Naive thymus-derived CD4-positive, alpha-beta T cell (primary cell): ENCODE measurements at places on chromosomes 12 and 14. TPM values are rescaled to one million over a fixed set of nuclear protein-coding genes. Genes with fewer than 3 reads are reported as not detected.

GRCh38 chr14:42070031-42070430 lies 463.4 kb downstream of the LRFN5 start:
- DNase-seq = no peak
- H3K4me1 ChIP-seq = no peaks in the 10 kb centered on the region
- H3K27ac ChIP-seq = no peak overlapping the region
- no peak overlapping the region for H3K4me3 ChIP-seq
- no peaks in the 10 kb centered on the region for H3K36me3 ChIP-seq

DNA sequence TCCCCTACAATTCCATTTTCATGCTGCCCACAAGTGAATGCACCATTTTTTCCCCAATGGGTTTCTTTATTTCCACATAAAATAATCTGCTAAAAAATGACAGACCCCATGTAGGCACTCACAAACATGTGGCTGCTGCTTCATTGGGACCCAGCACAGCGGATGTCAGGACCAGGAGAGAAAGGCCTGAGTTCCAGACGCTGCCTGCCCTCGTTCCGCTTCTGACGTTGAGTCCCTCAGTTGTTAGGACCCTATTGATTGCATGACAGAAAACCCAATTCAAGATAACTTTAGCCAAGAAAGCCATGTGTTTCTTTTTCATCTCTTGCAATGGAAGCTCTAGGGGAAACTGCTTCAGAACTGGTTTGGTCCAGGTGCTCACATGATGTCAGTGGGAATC lies 34.6 kb downstream of the ADGRD1 start:
- DNase-seq = no peak
- no peak overlapping the region for H3K4me3 ChIP-seq
- no peak overlapping the region for H3K27ac ChIP-seq
- no peaks in the 10 kb centered on the region for H3K4me1 ChIP-seq
- no peaks in the 10 kb centered on the region for H3K27me3 ChIP-seq

GRCh38 chr12:113477171-113477841 lies 5.6 kb upstream of the LHX5 start:
- H3K27ac ChIP-seq = no peak overlapping the region
- H3K27me3 ChIP-seq = no peaks in the 10 kb centered on the region
- no peaks in the 10 kb centered on the region for H3K36me3 ChIP-seq
- DNase-seq = no peak
- H3K4me1 ChIP-seq = no peaks in the 10 kb centered on the region

- no peak for DNase-seq
- H3K4me1 ChIP-seq = peaks cover 16% of the 10 kb centered on the region
- H3K27me3 ChIP-seq = no peaks in the 10 kb centered on the region
These were observed at the start of gene APOF for GRCh38 chr12:56362130-56363059. TSS of gene APOF (minus strand) at chr12:56362857. CDS start at chr12:56362745, 112 bp downstream.

LHX5 gene
- total RNA-seq = not detected

DNA sequence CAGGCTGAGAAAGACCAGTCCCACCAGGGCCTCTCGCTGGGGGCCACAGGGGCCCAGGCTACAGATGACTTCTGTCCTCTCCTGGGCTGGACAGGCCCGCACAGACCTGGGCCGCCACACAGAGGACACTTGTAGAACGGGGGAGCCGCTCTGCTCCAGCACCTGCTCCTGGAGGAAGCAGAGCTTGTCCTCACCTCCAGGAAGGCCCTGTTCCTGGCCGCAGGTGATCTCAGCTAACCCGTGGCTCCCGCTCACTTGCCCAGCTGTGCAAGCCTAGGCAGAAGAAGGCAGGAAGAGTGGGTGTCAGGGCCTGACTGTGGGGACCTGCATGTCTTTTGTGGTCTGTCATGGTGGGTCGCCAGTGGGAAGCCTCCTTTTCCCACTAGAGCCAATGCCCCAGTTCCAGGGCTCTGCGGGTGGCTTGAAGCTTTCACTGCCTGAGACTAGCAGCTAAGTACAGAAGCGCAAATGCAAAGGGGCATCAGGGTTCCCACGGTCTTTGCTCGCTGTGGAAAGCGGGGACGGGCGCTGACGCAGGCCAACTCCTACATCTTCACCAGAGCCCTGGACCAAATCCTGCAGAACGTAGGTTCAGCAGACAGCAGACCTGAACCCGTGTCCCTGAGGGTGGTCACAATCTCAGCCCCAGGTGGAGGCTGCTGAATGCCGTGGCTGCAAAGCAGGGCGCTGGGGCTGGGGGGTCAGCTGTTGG lies 8.8 kb upstream of the CEP170B start:
- H3K4me1 ChIP-seq = no peaks in the 10 kb centered on the region
- H3K27me3 ChIP-seq = no peaks in the 10 kb centered on the region
- no peaks in the 10 kb centered on the region for H3K36me3 ChIP-seq
- H3K4me3 ChIP-seq = no peak overlapping the region

DNA sequence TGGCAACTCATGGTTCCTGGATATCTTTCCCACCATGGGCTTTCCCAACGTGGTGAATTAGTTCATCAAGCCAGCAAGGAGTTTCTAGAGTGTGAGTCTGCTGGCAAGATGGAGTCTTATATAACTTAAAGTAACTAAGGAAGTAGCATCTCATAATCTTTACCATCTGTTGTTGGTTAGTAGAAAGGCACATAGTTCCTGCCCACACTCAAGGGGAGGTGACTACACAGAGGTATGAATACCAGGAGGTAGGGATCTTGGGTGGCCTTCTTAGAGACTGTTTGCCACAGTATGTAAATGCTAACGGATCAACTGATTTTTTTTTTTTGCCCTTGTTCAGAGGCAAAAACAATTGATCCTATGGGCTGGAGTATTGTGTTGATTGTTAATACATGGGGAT lies 446.9 kb downstream of the ATP23 start:
- H3K4me1 ChIP-seq = no peaks in the 10 kb centered on the region
- H3K27ac ChIP-seq = no peak overlapping the region
- no peaks in the 10 kb centered on the region for H3K27me3 ChIP-seq
- no peak overlapping the region for H3K4me3 ChIP-seq
- no peaks in the 10 kb centered on the region for H3K36me3 ChIP-seq

DNA sequence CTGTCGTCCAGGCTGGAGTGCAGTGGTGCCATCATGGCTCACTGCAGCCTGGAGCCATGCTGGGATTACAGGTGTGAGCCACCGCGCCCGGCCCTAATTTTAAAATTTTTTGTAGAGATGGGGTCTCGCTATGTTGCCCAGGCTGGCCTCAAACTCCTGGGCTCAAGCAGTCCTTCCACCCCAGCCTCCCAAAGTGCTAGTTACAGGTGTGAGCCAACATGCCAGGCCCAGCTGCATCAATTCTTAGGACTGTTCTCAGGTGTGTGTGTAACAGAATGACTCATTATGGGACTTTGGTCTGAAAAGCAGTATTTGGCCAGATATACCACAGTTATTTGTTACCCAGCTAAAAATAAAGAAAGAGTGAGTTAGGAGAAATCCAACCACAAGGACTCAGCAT lies 17.4 kb downstream of the LETMD1 start:
- no peak overlapping the region for H3K4me3 ChIP-seq
- no peak overlapping the region for H3K27ac ChIP-seq
- DNase-seq = no peak

- no peak overlapping the region for H3K27ac ChIP-seq
- no peak overlapping the region for H3K4me3 ChIP-seq
- no peaks in the 10 kb centered on the region for H3K36me3 ChIP-seq
- no peaks in the 10 kb centered on the region for H3K4me1 ChIP-seq
These were observed 54.7 kb upstream of the EIF5 start for GRCh38 chr14:103279142-103280025.

- H3K36me3 ChIP-seq = no peaks in the 10 kb centered on the region
- H3K27ac ChIP-seq = no peak overlapping the region
- H3K4me3 ChIP-seq = no peak overlapping the region
- DNase-seq = no peak
These were observed 13.0 kb downstream of the TTC7B start for GRCh38 chr14:90803249-90803648.

KRT79 gene
- total RNA-seq = not detected

DNA sequence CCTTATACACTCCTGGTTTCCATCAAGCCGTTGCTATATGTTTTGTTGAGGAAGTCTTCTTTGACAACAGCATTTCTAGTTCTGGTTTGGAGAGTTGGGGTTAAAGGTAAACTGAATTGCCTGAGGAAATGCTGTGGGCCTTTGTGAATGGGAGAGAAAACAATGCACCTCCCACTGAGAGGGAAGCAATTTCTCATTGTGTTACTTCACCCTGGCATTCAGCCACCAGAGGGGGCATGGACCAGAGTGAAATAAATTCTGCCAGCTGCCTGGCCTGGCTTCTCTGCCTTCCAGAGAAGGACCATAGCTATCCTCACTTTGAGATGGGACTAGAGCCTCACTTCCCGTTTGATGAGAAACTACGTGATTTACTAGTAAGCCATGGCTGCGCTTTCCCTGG lies 475.3 kb downstream of the EGLN3 start:
- H3K4me3 ChIP-seq = no peak overlapping the region
- no peaks in the 10 kb centered on the region for H3K27me3 ChIP-seq
- H3K27ac ChIP-seq = no peak overlapping the region
- no peak for DNase-seq

DNA sequence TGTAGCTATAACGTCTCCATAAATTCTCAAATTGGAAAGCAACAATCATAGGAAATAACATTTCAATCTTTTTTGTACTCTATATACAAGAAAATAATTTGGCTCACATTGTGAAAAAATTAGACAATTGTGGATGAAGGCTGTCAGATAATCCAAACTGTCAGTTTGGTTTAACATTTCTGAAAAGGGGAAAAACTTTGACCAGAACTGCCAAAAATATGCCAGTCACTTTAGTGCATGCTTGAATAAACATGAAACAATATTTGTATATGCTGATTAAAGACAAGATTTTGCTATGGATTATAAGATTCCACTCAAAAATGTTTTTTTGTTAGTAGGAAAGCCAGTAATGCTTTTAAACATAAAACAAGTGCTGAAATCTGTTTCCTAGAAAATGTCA lies 38.9 kb downstream of the CCDC59 start:
- H3K27me3 ChIP-seq = no peaks in the 10 kb centered on the region
- no peak overlapping the region for H3K27ac ChIP-seq
- H3K36me3 ChIP-seq = no peaks in the 10 kb centered on the region
- no peak for DNase-seq
- no peaks in the 10 kb centered on the region for H3K4me1 ChIP-seq

DNA sequence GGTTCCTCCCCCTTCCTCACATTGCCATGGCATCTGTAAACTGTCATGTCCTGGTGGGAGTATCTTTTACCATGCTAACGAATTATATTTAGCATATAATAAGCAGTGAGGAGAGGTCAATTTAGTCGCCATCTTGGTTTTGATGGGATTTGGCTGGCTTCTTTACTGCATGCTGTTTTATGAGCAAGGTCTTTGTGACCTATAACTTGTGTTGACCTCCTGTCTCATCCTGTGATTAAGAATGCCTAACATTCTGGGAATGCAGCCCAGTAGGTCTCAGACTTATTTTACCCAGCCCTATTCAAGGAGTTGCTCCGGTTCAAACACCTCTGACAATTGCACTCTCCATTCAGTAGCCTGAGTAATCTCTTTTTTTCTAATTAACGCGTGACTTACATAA lies 2.1 kb upstream of the EIF4B start:
- no peak for DNase-seq
- no peaks in the 10 kb centered on the region for H3K27me3 ChIP-seq
- peaks cover 21% of the 10 kb centered on the region for H3K4me1 ChIP-seq
- no peak overlapping the region for H3K4me3 ChIP-seq
- no peaks in the 10 kb centered on the region for H3K36me3 ChIP-seq
- no peak overlapping the region for H3K27ac ChIP-seq
